ENCODE measurements at places on chromosomes 6 and 20.
A peak's percentile ranks its signal among the peaks of the same experiment; 100 is the strongest.

- DNase-seq, result peak; percentile 49
Measured at GRCh38 chr20:49276961-49277785, 684 bp downstream of the ZNFX1 start.

DNA sequence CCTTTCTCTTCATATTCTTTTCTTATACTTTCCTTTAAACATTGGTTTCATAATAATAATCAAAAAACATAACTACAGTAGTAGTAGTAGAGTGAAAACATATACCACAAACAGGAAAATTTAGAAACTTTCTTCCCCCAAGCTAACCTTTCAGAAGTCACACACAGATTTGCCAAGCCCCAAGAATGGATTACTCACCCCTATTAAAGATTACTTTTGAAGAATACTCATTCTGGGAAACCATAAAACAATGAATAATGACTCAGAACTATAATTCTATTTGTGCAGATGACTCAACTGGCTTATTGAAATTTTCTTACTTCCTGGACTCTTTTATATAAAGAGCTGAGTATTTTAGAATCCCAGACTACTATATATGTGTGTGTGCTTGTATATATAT is 119.4 kb upstream of the GJE1 start:
- DNase-seq, result no peak

GRCh38 chr20:33910056-33910455 is 83.7 kb upstream of the RALY start:
- no peak for DNase-seq

GRCh38 chr6:64774881-64775280 is 932.1 kb downstream of the EYS start:
- no peak for DNase-seq

- no peak for DNase-seq
Measured at GRCh38 chr20:50041246-50041873, 58.6 kb downstream of the SNAI1 start.

DNA sequence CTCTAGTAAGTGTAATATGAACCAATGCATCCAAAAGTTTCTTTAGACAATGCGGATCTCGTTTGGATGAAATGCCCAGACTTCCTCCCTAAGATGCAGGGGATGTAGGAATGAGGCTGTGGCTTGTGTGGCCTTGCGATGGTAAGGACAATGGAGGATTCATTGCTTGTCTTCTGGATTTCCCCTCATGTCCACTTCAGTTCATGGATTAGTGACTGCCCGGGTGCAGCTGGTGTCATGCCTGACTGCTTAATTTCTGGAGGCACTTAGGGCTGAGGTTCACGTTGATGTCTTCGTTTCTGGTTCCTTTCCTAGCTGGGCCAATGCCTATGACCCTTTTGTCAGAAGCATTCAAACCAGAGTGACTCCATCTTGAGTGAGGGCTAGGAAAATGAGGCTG is 93.8 kb downstream of the SCP2D1 start:
- DNase-seq, result no peak

DNA sequence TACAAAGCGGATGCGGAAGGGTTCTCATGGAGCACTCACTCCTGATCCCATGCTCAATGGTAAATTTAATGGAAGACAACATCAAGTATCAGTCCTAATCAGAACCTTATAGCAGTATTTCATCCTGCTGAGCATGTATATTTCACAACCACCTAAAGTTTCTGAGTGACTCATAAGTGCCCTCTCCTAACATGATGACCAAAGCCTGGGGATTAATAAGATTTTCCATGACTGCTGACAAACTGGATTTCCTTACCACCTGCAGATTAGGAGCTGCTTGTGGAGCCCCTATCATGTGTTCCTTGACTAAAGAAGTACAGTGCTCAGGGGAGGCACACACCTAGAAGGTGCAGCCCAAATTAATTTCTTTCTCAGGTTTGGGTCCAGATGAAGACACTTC is 112.8 kb downstream of the INSM1 start:
- DNase-seq, result no peak

GRCh38 chr6:28742668-28743270 is 181.0 kb downstream of the TRIM27 start:
- peak; percentile 33 for DNase-seq

GRCh38 chr6:157946865-157947532 is 34.7 kb upstream of the SYNJ2 start:
- DNase-seq, result no peak
